ENCODE measurements at places on chromosomes 3 and 15. TPM values are rescaled to one million over a fixed set of nuclear protein-coding genes. Genes with fewer than 3 reads are reported as not detected.

Gene TMCO5A
- total RNA-seq, result not detected

Gene P4HTM
- 25.7 TPM for total RNA-seq

Gene STRA6
- not detected for total RNA-seq

Gene ABCC5
- 12.5 TPM for total RNA-seq

Gene ITIH1
- total RNA-seq, result not detected

GRCh38 chr3:171225165-171225564 is 198.6 kb upstream of the SLC2A2 start:
- peaks cover 35% of the 10 kb centered on the region for H3K36me3 ChIP-seq
- no peaks in the 10 kb centered on the region for H3K27me3 ChIP-seq
- peak overlapping the region; percentile 72 for H3K27ac ChIP-seq
- no peak for DNase-seq
- peaks cover 43% of the 10 kb centered on the region for H3K4me1 ChIP-seq

DNA sequence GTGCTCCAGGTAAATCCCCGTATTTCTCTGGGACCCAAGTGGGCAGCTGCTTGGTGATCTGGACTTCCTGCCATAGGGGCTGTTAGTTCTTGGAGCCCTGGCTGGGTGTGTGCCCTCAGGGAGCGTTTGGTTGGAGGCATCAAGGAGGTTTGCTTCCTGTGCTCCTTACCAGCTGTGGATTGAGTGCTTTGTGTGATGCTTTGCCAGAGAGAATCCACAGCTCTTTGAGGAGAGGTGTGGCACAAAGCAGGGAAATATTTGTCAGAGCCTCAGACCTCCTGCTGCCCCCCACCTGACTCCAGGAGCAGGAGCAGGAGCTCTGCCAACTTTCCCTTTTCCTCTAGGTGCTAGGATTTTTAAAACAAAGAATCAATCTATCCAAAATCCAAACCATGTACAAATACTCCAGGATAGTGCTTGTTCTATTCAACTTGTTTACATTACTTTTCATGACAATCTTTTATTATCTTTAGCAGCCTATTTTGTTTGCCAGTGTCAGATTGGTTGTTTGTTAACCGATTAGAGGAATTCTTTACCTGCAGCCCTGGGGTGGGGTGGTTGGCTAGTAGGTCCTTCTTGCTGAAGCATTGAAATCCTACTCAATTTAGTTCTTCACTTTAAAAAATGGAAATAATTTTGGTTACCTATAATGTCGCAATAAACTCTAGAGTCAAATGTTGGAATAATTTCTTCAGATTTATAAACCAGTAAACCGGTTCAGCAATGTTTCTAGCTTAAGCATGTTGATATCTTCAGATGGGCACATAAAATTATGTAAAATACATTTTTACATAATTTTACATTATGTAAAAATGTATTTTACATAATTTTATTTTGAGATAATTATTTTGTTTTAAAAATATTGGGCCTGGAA is 2.5 kb downstream of the CTDSPL start:
- H3K4me1 ChIP-seq, result peaks cover 23% of the 10 kb centered on the region
- H3K27me3 ChIP-seq, result peaks cover 5% of the 10 kb centered on the region
- H3K27ac ChIP-seq, result no peak overlapping the region
- no peak overlapping the region for H3K4me3 ChIP-seq

DNA sequence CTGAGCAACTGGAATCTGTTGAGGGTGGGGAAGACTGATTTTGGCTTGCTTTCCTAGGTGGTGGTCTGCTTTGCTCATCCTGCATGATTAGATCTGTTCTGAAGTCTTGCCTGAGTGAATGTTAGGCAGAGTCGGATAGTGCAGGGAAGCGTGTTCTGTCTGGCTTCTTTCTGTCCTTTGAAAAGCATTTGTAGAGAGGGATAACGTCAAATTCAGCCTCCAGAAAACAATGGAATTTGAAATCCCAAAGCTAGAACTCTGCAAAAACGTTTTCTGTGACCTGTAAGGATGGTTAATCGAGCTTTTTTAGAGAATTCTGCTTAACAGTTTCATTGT is 1.4 kb downstream of the GLCE start:
- peak overlapping the region; percentile 34 for H3K27ac ChIP-seq
- H3K36me3 ChIP-seq, result no peaks in the 10 kb centered on the region
- DNase-seq, result no peak
- H3K4me3 ChIP-seq, result peak overlapping the region; percentile 90

Measured in activated CD4-positive, alpha-beta T cell treated with anti-CD3 and anti-CD28 coated beads for 36 hours (primary cell).